WTC11 (cell line): ENCODE measurements at places on chromosomes 2 and 18.

GRCh38 chr2:156322051-156322685, 10.4 kb downstream of the NR4A2 start:
- no peak for DNase-seq

- no peak for DNase-seq
Observed at GRCh38 chr2:197001921-197002320, 75.4 kb upstream of the PGAP1 start.

GRCh38 chr18:78814766-78815165, 164.9 kb upstream of the SALL3 start:
- DNase-seq = no peak

DNA sequence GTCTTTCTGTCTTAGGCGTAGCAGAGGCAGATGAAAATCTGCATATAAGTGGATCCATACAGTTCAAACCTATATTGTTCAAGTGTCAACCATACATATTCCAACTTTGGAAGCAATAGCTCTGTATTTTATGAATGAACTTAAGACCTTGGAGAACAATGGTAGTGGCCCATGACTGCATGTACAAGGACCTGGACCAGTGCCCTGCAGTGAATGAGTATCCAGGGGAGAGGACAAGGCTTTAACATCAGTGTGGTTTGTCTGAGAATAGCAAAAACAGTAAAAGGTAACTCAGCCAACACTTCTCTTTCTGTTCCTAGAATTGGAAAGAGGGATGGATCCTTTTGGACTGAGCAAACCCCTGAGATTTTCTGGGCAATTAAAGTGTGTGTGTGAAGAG, 230.8 kb upstream of the LINC00305 start:
- DNase-seq = no peak

GRCh38 chr2:18047213-18047611, 168.7 kb downstream of the KCNS3 start:
- no peak for DNase-seq

GRCh38 chr18:9810299-9810698, 75.5 kb upstream of the TXNDC2 start:
- DNase-seq = no peak

DNA sequence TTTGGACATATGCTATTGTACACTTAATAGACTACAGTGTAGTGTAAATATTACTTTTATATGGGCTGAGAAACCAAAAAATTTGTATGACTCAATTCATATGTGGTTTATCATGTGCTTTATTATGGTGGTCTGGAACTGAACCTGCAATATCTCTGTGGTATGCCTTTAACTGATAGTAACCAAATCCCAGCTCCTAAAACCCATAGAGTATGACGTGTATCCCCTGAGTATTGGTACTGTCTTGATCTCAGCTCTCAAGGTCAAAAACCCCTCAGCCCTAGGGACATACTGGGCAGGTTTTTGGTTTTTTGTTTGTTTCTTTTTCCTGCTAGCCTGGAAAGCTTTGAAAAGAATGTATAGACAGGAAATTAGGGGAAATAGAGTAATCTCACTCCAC, 42.2 kb upstream of the ARHGAP15 start:
- DNase-seq = no peak

GRCh38 chr2:45782986-45783385, 131.5 kb downstream of the PRKCE start:
- DNase-seq = no peak
